ENCODE measurements at places on chromosomes 2 and 18. TPM values are rescaled to one million over a fixed set of nuclear protein-coding genes. Genes with fewer than 3 reads are reported as not detected.

CCDC141 gene
- total RNA-seq: 26.4 TPM

GKN1 gene
- not detected for total RNA-seq

FTCDNL1 gene
- total RNA-seq: 4.9 TPM

NGEF gene
- total RNA-seq: 0.17 TPM

TXNDC9 gene
- 34.5 TPM for total RNA-seq

POTEJ gene
- not detected for total RNA-seq

Data from subcutaneous adipose tissue (tissue), 4 donors.